Spinal cord (tissue), 10 donors: ENCODE measurements at places on chromosomes 12 and 14. TPM values are rescaled to one million over a fixed set of nuclear protein-coding genes. Genes with fewer than 3 reads are reported as not detected.

- no peak for DNase-seq
These were observed 15.4 kb upstream of the CTDSP2 start for GRCh38 chr12:57861967-57862366.

The GXYLT1 gene
- total RNA-seq = 16.3 TPM

DNA sequence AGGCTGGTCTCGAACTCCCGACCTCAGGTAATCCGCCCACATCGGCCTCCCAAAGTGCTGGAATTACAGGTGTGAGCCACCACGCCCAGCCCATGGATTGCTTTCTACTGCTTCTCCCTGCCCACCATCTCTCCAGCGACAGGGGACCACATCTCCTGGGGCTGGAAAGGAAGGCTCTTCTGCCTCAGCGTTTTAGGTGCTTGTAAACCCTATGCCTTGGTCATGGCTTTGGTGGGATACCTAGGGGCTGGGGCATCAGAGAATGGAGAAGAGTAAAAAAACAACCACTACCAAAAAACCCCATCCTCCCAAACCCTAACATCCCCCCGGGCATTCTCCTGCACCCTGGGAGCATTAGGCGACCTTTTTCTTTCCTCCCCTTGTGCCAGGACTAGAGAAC, 1.1 kb upstream of the TMEM121 start:
- no peak for DNase-seq

DNA sequence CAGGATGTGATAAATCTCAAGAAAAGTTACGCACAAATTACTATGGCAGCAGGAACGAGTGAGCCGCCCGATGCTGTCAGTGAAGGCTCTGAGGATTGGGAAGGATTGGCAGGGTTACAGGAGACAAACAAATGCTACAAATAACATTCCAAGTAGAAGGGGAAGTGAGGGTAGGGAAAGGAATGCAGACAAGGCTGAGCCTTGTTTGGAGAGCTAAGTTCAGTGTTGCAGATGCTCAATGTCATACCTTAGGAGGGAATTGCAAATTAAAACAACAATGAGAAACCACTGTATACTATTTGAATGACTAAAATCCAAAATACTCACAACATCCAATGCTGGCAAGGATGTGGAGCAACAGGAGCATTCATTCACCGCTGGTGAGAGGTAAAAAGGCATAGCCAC, 1.3 kb downstream of the CLEC9A start:
- DNase-seq = no peak

The RAB3IP gene
- 28.7 TPM for total RNA-seq
